ENCODE measurements at places on chromosomes 3 and 15.

- DNase-seq, result no peak
These were observed 106.2 kb downstream of the HERC1 start for GRCh38 chr15:63727542-63727941.

- DNase-seq, result no peak
These were observed 140.7 kb downstream of the FHIT start for GRCh38 chr3:61110576-61110975.

DNA sequence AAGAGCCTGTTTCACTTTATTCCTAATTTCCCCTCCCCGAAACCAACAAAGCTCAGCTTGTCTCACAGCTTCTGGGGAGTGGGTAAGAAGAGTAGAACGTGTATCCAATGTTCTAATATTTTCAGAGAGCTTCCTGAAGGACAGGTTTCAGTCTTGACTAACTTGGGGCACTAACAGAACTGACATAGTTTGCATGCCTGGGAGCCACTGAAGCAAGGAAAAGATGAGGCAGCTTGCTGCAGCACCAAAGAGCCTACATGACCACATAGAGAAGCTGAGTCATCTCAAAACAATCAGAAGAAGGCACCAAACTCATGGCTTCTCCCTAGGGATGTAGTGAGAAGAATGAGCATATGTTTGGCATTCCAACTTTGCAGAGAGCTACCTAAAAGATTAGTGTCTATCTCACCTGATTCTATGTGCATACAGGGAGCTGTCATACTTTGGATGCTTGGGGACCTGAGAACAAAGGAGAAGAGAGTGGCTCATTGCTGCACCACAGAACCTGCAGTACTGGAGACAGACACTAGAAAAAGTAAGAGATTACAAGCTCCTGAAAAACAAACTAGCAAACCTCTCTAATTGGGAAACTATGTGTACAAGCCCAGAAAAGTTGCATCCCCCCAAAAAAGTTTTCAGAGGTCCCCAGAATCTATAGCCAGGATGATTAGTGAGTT, 86.9 kb downstream of the DCLK3 start:
- no peak for DNase-seq

GRCh38 chr3:114329823-114330222, 36.0 kb downstream of the TIGIT start:
- DNase-seq, result no peak

GRCh38 chr15:75114796-75115195, 86.9 kb upstream of the C15orf39 start:
- DNase-seq, result no peak
